ENCODE measurements at places on chromosomes 2 and 18.

GRCh38 chr2:237700512-237701032 is 73.2 kb downstream of the LRRFIP1 start:
- DNase-seq, result peak; percentile 83

GRCh38 chr2:236568922-236569572 is 578 bp upstream of the ACKR3 start:
- no peak for DNase-seq

GRCh38 chr2:113672326-113672932 is 45.4 kb downstream of the RABL2A start:
- DNase-seq, result no peak

DNA sequence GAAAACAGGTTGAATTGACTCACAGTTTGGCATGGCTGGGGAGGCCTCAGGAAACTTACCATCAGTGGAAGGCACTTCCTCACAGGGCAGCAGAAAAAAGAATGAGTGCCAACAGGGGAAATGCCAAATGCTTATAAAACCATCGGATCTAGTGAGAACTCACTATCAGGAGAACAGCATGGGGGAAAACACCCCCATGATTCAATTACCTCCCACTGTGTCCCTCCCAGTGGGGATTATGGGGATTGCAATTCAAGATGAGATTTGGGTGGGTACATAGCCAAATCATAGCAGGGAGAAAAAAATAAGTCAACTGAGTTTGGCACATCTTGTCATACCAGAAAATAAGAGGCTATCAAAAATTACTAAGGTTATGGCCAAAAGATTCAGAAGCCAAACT is 96.3 kb downstream of the TRIP12 start:
- DNase-seq, result no peak

DNA sequence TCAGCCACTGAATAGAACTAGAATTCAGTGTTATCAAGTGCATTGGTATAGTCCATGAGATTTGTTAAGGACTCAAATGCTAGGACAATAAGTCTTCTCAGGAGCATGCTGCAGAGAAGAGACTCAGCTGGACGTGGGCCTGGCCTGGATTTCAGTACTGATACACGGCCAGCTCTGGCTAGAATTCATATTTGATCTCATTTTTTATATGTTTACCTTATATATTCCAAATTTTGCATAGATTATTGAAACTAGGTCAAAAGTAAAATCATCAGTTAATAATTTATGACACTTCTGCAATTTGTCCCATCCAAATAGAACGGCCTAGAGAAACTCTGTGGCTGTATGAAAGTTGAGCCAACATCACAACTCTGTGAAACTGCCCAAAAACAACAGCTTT is 262.0 kb downstream of the DLGAP1 start:
- no peak for DNase-seq

GRCh38 chr18:27412556-27412955 is 227.4 kb upstream of the CHST9 start:
- DNase-seq, result no peak

DNA sequence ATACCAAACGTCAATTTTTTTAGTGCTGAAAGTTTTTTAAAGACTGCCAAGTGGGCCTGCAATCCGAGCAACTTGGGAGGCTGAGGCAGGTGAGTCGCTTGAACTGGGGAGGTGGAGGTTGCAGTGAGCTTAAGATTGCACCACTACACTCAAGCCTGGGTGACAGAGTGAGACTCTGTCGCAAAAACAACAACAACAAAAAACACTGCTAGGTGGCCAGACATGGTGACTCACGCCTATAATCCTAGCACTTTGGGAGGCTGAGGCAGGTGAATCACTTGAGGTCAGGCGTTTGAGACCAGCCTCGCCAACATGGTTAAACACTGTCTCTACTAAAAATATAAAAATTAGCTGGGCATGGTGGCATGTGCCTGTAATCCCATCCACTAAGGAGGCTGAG is 202.8 kb upstream of the COPS8 start:
- DNase-seq, result no peak

GRCh38 chr2:62142054-62142453 is 53.9 kb upstream of the B3GNT2 start:
- no peak for DNase-seq

DNA sequence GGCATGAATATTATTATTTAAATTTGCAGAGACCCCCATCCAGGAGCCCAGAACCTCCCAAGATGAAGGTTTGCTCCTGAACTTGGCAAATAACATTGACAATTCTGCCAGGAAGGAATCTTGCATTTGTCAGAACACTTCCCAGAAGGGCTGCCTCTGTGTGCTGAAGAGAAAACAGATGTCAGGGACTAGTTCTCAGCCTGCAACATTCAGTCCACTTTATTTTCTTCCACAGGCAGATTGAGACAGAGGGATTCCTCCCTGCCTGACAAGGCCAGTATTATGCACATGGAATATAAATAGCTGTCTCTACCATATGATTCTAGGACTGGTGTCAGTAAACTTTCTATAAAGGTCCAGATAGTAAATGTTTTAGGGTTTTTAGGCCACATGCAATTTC is 171.5 kb upstream of the SIX2 start:
- DNase-seq, result no peak
